ENCODE measurements at places on chromosomes 7 and 10.

- no peak for DNase-seq
Observed at GRCh38 chr7:2965745-2966270, 77.9 kb downstream of the CARD11 start.

DNA sequence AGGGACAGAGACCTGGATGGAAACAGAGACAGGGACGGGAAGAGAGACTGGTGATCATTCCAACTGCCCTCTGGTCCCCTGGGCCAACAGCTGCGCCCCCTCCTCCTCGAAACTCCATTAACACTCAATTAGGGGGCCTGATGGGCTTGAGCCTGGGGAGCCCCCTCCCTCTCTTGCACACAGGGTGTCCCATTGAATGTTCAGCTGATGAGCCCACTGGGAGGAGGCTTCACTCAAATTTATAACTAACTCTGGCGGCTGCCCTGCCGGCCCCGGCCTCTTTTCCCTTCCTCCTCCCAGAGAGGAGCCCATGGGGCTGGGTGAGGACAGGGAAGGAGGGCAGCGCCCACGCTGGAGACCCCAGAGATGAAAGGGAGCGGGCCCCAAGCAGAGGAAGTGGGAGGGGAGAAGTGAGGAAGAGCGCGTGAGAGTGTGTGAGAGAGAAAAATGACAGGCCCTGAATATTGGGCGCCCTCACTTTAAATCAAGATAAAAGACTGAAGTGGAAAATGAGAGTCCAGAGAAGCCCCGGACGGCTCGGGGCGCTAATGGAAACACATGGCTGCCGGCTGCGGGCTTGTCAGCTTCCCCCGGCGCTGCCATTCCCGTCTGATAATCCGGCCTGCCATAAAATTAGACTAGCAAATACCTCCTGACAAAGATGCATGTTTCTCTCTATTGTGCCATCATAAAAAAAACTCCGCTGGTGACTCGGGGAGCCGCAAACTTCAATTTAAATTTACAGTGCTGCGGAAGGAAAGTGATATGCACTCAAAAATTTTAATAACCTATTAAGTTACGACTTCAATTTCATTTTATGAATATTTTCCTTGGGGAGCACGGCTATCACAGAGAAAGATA is 58.0 kb upstream of the PAX2 start:
- DNase-seq, result no peak

DNA sequence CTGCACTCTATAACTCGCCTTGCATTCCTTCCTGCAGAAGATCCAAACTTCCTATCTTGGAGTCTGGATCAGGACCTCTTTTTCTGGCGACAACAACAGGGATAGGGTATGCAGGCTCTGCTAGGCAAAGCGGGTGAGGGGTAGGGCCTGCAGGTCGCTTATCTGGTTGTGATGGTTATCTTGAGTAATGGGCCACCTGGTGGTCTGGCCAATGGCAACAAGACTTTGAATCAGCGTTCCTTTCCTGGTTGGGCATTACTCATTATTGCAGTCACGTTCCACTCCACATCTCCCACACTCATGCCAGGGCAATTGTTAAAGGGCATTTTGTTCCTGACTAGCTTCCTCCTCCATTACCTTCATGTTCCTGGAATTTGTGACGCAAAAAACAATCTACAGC is 48.4 kb upstream of the PLXDC2 start:
- DNase-seq, result no peak

- DNase-seq, result no peak
Observed at GRCh38 chr10:99788598-99789256, 6.3 kb downstream of the ABCC2 start.

- no peak for DNase-seq
Observed at GRCh38 chr10:102769375-102770107, 25.8 kb downstream of the WBP1L start.

GRCh38 chr10:89814278-89814677 is 112.9 kb downstream of the KIF20B start:
- DNase-seq, result no peak

DNA sequence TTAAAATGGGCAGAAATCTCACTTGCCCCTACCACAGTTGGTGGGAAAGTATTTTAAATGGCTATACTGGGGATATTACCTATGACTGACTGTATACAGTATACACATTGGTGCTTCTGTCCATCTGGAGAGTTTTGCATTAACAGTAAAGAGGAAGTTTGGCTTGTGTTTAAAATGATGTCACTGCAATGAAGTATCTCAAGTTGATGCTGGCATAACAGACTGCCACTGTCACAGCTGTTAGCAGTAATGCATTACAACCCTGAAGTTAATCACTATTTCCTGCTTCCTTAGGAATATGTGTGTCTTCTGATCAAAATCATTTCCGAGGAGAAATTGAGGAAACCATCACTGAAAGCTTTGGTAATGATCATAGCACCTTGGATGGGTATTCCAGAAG is 1.9 kb downstream of the DKK1 start:
- DNase-seq, result no peak

DNA sequence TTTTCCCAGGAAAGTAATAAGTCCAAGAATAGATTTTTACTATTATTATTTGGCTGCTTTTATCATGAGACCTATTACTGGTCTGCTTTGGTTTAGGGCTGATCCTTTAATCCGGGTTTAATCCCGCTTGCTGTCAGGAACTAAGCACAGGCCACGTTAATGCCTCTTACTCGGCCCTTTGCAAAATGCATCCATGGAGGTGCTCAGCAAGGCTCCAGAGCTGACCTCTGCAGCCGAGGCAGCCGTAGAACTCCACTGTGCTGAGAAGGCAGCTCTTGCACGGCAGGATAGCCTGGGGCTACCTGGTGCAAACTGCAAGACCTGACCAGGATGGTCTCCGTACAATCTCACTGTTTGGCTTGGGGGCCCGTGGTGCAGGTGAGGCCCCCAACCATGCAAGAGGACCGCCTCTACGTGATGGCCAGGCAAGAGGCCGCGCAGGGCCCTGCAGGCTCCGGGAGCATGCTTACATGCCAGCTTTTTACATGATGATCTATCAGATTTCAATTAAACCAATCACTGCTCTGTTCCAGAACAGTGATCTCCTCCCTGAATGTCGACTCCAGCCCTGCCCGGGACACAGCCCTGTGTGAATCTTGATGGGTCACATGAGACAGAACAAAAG is 10.4 kb upstream of the CALML3 start:
- DNase-seq, result no peak

All from caudate nucleus (tissue), 63 donors.